ENCODE measurements at places on chromosomes 2 and 18. TPM values are rescaled to one million over a fixed set of nuclear protein-coding genes. Genes with fewer than 3 reads are reported as not detected.

Gene WIPF1
- 275 TPM for total RNA-seq

Gene GPAT2
- total RNA-seq: 2.0 TPM

Gene RNF138
- total RNA-seq: 219 TPM

Gene DAW1
- not detected for total RNA-seq

Gene NDUFS1
- 28.7 TPM for total RNA-seq

Gene TCF7L1
- not detected for total RNA-seq

Gene COL4A4
- not detected for total RNA-seq

Gene ALK
- total RNA-seq: not detected

Gene MYO5B
- not detected for total RNA-seq

Gene C2orf78
- total RNA-seq: not detected

Gene EPG5
- 35.5 TPM for total RNA-seq

DNA sequence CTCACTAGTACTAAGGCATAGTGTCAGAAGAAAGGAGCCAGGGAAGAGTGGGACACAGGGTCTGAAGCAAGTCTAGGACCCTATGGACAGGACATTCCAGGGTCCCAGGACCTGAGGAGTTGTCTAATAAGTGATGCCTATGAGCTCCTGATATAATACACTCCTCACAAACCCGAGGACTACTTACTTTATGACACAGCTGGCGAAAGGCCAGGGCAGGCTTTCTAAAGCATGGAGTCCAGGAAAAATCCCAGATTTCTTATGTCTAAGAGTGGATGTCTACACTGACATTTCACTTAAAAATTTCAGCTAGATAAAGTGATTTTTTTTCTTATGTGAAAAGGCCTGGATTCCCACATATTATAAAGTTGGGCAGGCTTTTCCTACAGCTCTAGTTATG lies 502.2 kb upstream of the SETBP1 start:
- DNase-seq: no peak

DNA sequence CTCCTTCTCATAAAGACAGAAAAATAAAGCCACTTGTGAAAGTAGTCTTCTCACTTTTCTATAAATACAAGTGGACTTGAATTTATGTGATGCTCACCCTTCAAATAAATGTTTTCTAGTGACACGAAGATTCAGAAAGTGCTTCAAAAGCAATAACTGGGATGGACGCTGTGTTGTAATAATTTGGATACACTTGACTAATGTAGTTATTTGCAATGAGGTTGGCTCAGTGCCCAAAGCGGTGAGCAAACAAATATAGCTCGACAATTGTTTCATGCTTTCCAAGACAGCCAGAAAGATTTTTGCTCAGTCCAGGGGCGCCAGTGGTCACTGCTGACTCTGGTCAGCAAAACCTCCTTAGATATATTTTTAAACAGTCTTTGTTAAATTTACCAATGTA lies 278.6 kb upstream of the KLHL14 start:
- no peak for DNase-seq

GRCh38 chr2:85178154-85178553 lies 45.0 kb downstream of the TCF7L1 start:
- no peak for DNase-seq

DNA sequence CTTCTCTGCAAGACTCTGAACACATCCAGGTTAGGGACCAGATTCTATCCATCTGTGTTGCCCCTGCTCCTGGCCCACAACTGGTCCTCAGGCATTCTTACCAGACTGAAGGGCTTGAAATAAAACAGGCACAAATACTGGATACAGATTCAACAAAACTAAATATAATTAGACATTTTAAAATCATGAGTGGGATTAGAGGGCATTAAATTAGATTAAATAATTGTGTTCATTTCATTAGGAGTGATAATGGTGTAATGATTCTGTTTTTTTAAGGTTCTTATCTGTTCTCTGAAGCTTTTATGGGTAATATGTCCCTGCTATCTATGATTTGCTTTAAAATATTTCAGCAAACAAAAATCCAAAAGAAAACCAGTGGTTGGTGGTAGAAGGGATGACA lies 226.5 kb downstream of the IRS1 start:
- no peak for DNase-seq

- DNase-seq: no peak
These were observed 812.6 kb upstream of the LRATD1 start for GRCh38 chr2:13819896-13820295.

DNA sequence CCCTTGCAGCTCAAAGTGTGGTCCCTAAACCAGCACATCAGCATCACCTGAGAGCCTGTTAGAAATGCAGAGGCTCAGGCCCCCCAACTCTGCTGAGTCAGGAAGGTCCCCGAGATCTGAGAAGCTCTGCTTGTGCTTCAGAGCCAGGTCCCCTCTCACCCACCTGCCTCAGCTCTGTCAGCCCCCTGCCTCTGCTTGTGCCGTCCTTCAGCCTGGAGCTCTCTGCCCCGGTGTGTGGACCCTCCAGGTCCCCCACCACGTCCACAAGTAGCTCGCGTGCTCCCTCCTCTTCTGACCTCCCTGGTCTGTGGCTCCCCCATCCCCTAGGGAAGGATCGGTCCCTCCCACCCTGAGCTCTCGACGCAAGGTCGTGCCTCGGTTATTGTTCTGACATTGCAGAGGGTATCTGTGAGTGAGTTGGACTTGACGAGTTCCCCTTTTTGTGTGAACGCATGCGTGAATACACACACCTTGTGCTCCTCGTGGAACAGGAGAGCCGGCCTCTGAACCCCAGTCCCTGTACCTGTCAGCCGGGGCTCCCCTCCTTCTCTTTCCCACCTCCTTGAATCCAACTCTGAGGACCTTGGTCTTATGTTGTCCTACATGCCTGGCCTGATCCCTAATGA lies 75.5 kb upstream of the TAF1B start:
- DNase-seq: no peak

DNA sequence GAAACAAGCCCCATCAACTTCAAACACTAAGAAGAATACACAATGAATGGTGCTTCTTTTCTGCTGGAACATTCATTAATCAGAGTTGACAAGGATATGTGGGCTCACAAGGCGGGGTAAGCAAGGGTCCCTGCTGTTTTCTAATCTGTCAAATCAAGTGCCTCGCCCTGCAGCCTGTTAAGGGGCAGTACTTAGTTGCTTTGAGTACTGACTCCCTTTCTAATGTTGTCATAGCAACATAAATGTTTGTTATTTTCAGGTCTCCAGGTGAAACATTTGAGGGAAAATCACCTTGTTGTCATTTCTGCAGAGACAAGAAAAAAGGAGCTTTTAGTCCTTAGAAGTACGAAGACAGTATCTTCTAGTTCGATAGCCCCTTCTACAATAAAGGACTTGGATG lies 284.7 kb upstream of the PKDCC start:
- DNase-seq: no peak

DNA sequence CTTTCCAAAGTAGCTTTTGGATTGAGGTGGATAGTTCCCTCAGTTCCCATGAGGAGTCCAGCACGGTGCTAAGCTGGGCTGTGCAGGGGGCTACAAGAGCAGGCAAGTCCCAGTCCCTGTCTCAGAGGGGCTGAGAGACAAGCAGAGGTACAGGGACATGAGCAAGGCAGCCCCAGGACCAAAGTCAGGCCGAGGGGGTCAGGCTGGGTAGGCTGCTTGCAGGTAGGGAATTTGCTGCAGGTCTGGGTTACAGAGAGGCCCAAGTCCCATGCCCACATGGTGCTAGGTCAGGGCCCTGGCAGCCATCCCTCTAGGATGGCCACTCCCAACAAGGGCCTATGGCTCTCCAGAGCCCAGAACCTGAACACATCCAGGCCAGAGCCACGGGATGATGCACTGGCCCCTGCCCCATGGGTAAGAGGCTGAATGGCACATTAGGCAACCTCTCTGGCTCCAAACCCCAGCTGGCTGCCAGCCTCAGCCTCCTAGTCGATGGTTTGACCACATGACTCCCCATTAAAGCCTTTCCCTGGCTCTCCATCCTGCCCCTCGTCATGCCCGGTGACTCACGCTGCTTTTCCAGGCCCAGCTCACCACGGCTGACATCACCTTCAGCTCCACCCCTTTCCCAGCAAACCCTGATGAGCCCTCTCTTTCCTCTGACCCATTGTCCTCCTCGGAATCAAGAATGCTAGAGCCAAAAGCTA lies 83.7 kb downstream of the SDC1 start:
- no peak for DNase-seq

DNA sequence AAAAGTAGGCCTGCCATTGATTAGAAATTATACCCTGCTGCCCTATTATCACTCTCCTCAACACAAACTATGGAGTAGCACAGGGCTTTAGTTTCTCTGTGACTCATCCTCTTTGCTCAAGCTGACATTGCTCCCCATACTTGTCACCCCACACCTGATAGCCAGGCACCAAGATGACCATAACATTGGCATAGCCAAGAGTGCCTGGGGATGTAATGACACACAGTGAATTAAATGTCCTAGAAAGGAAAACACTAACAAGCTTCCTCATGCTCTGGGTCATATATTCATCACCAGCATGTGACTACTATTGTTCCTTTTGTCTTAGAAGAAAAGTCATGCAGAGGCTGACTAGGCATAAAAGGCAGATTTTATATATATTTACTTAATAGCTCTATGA lies 137.8 kb upstream of the RND3 start:
- DNase-seq: no peak

DNA sequence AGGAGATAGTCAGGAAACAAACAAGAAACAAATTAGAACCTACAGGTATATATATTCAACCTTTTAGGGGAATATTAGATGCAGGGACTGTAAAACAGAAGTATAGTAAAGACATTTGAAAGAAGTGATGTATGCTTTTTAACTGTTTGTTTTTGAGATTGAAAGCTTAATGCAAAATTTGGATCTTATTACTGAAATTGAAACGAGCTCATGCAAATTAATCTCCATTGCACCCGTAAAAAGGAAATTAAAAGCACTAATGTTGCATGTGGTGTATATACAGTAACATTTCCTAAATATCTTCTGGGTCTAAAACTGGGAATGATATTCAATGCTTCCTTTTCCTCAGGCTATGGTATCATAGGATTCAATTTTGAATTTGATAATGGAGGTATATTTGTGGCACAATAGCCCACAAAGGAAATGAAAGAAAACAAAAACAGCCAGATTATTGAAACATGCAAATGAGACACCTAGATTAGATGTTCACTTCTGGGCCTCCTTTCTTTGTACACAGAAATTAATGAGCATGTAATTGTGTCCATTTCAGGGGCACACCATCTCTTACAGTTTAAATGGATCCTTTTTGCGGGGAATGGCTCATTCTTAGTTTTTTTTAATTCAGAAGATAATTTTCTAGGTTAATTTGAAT lies 1.6 kb upstream of the ELOA2 start:
- DNase-seq: no peak

- DNase-seq: no peak
These were observed 24.4 kb downstream of the MBP start for GRCh38 chr18:77108001-77108692.

DNA sequence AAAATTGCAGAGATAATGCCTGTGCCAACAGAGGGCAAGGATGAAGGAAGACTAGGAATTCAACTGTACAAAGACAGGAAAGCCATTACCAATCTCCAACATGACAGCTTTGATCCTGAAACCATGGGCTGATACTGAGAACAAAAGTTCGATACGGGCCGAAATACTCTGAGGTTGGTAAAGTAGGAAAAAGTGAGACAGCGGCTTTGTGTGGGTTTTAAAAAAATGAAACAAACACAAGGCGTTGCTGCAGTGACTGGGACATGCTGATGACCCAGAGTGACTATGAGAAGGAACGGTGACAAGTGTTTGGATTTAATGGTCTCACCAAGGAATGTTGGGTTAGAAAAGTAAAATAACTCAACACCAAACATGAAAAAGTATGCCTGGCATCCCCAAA lies 24.2 kb upstream of the SDC1 start:
- no peak for DNase-seq

GRCh38 chr2:99127981-99128380 lies 13.5 kb upstream of the C2orf15 start:
- DNase-seq: no peak

DNA sequence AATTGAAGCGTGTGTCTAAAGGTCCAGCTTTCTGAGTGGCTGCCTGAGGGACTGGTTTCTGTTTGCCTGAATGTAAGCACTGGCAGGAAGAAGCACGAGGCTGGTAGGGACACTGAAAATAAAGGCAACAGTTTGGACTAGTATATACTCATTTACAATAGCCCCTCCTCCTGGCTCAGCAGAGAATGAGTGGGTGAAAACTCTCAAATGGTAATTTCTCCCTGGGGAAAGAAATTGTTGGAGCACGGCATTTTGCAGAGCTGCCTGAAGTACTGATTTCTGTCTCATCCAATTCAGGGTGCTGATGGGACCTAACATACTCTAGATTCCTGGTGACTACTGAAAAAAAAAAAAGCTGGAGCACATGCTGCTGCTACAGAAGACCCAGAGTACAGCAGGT lies 17.3 kb upstream of the SPP2 start:
- DNase-seq: no peak

DNA sequence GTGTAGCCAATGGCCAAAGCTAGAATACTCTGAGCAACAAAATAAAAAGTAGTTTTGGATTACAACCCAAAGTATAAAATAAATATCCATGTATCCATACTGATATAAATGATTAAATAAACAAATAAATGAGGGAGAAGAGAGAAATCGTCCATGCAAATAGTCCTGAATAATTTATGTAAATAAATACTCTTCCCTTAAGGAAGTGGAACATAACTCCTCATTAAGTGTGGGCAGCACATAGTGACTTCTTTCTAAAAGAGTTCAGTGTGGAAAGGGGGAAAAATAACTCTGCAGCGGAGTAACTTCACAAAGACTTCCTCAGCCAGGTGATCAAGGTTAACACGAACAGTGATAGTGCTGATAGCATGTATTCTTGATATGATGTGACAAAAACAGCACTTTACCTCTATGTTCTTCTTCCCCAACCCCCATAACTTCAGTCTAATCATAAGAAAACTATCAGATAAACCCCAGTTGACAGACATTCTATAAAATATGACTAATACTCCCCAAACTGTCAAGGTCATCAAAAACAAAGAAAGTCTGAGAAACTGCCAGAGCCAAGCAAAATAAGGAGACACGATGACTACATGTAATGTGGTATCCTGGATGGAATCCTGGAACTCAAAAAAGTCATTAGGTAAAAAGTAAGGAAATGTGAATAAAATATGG lies 30.7 kb downstream of the METTL8 start:
- DNase-seq: no peak

GRCh38 chr2:134407154-134407890 lies 153.4 kb downstream of the MGAT5 start:
- no peak for DNase-seq

- DNase-seq: no peak
These were observed 479.4 kb upstream of the MYT1L start for GRCh38 chr2:2810504-2810903.

- DNase-seq: no peak
These were observed 89.3 kb downstream of the EHBP1 start for GRCh38 chr2:62794791-62795190.

GRCh38 chr2:121695171-121695451 lies 41.6 kb downstream of the NIFK start:
- DNase-seq: no peak
